ENCODE measurements at places on chromosomes 3 and 15.
A peak's percentile ranks its signal among the peaks of the same experiment; 100 is the strongest.

DNA sequence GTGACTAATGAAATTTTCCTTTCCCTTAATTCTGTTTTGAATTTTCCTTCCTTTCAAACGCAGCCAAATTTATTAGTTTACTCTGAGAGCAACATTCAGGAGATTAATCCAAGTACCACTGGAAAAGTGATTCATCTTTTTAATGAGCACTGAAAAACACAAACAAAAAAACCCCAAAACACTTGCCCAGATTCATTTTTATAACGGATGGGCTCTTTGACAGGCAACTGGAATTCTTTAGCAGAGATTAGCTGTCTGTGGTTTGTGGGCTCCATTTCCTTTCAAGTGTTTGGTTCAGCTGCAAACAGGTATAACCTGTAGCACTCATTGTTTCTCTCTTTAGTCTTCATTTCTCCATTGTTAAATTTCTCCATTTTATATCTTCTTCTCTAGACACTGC is 3.1 kb upstream of the POLR2M start:
- no peak for DNase-seq

GRCh38 chr3:193830791-193831191 is 237.8 kb downstream of the OPA1 start:
- no peak for DNase-seq

DNA sequence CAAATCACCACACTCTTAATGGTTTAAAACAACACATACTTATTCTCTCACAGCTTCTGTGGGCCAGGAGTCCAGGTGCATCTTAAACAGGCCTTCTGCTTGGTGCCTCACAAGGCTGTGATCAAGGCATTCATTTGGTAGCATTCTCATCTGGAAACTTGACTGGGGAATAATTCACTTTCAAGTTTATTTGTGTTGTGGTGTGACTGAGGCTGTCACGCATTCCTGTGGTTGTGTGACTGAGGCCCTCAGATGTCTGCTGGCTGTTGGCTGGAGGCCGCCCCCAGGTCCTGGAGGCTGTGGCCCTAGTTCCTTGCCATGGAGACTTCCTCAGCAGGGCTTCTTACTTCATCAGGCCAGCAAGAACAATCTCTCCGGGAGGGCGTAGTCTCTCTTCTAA is 16.9 kb upstream of the FAM3D start:
- DNase-seq, result peak; percentile 23

- DNase-seq, result no peak
Observed at GRCh38 chr3:30934208-30934550, 39.7 kb upstream of the GADL1 start.

DNA sequence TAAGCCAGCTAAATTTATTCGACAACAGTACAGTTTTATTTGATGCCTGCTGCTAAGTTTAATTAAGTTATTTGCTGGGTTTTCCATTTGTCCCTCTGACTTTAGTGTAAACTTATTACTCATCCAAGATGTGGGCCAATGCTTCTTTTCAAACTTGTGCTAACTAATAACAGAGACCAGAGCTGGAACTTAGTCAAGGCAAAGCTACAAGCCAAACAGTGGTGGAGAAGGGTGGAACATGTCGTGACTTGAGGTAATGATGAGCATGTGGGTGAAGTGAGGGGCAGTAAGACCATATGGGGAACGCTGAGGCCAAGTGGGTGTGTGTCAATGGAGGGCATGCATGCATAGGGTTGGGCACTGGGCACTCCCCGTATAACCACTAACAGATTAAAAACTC is 63.9 kb downstream of the NMD3 start:
- no peak for DNase-seq
